ENCODE measurements at places on chromosomes 3 and 15. TPM values are rescaled to one million over a fixed set of nuclear protein-coding genes. Genes with fewer than 3 reads are reported as not detected.

The OR5K2 gene
- polyA plus RNA-seq = not detected

The TMEM158 gene
- polyA plus RNA-seq = 0.26 TPM

The P2RY13 gene
- polyA plus RNA-seq = 7.1 TPM

The MASP1 gene
- polyA plus RNA-seq = 0.10 TPM

The CSPG4 gene
- polyA plus RNA-seq = 4.9 TPM

The PPP2R3A gene
- 0.26 TPM for polyA plus RNA-seq

The ITGA11 gene
- 1.1 TPM for polyA plus RNA-seq

The MOBP gene
- not detected for polyA plus RNA-seq

The ITIH4 gene
- 10.4 TPM for polyA plus RNA-seq

The SMCO1 gene
- polyA plus RNA-seq = not detected

DNA sequence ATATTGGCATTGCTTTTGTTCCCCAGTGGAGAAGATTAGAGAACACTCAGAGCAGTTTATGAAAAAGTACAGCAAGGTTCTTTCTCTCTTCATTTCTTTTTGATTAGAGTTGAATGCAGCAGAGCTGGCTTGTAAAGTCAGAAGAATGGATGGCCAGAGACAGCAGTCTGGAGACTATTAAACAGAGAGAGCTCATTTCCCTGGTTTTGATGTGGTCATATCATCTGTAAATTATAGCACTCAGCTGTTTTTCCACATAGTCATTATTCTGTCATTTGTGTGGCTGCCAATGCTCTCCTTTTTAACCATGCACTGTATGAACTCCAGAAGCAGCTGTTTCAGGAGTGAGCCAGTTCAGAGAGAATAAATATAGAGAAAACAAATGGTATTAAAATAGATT lies 177.4 kb upstream of the CRBN start:
- no peak for DNase-seq

DNA sequence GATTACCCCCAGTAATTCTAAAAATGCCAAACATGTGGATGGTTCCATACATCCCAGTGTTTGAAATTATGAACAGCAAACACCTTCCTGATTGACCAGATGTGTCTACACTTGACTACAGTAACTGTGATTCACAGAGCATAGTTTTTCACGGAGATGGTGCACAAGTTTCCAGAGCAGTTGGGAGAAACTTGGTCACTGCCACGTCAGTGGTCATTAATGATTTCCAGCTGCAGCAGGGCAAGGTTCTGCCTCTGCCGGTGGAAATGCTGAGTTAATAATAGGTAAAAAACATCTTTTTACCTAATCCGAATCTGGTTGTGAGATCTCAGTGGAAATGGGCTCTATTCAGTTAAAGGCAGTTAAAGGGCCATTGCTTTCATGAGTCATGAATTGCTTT lies 154.1 kb upstream of the FEZF2 start:
- no peak for DNase-seq

DNA sequence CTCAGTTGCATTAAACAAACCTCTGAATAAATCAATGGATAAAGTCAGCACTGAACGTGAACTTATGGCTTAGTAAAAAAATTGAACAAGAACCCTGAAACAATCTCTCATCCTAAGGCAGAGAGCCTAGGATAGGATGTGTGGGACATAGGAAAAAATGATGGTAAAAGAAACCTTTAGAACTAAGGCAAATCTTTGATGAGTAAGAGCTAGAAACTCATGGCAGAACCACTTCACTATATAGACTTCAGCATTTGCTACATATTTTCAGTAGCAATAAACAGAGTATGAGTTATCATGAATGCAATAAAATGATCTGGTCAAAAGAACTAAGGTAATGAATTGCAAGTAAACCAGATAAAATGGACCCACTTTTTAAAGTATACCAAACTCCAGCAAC lies 725.8 kb upstream of the DPPA4 start:
- DNase-seq = no peak

DNA sequence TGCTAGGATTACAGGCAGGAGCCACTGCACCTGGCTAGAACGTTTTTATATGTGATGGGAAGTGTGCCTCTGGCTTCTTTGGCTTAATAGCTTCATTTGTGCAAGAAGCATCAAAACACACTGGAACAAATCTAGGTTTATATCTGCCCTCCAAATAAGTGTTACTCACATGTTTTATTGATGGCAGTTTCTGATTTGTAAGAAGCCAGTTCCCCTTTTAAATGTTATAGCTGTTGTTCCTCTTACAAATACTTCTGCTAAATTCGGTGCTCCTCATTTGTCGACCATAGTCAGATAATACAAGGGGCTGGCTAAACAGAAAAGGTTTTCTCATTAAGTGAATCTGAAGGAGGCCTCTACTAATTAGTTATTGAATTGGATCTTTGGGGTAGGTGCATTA lies 307.1 kb upstream of the SEMA6D start:
- DNase-seq = no peak

- no peak for DNase-seq
These were observed 18.0 kb downstream of the SRGAP3 start for GRCh38 chr3:9231471-9231870.

DNA sequence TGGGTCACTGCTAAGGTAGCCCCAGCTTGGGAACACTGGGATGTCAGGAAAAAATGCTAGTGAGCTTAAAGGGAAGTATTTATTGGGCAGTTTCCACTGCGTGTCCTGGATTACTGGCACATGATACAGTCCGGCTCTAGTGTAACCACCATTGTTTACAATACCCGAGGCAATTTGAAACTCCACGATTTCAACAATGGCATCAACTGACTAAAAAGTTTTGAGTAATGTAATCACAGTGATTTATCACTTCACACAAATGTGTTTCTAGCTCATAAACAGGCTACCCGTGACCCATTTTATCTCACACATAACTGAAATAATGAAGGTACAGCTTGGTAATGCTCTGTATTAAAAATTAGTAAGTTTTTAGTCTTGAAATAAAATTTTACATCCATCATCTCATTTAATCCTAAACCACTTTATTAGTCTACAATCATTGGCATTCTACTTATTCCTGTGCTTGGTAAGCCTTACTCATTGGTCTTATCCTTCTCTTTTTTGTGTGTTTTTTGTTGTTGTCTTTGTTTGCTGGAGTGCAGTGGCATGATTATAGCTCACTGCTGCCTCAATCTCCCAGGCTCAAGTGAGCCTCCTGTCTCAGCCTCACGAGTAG lies 7.6 kb downstream of the ZMAT3 start:
- no peak for DNase-seq

DNA sequence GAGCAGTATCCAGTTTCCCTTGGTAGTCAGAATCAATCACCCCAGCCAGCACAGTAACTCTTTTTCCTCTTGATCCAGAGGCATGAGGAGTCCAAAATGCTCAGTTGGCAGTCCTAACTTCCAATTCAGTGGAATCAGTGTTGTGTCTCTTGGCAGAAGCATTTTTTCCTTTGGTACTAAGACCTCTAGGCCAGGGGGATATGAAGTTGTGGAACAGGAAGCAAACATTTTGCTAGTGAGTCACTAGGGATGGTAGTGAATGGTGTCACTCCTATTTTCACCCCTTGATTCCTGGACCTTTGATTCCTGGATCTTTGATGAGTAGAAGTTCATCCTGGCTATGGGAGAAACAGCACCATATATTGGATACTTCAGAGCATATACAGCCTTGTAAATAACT lies 70.5 kb upstream of the ALDH1A3 start:
- DNase-seq = no peak

GRCh38 chr15:77311618-77312398 lies 108.1 kb downstream of the PEAK1 start:
- DNase-seq = no peak

- DNase-seq = no peak
These were observed 402.1 kb downstream of the CADM2 start for GRCh38 chr3:85360742-85361387.

DNA sequence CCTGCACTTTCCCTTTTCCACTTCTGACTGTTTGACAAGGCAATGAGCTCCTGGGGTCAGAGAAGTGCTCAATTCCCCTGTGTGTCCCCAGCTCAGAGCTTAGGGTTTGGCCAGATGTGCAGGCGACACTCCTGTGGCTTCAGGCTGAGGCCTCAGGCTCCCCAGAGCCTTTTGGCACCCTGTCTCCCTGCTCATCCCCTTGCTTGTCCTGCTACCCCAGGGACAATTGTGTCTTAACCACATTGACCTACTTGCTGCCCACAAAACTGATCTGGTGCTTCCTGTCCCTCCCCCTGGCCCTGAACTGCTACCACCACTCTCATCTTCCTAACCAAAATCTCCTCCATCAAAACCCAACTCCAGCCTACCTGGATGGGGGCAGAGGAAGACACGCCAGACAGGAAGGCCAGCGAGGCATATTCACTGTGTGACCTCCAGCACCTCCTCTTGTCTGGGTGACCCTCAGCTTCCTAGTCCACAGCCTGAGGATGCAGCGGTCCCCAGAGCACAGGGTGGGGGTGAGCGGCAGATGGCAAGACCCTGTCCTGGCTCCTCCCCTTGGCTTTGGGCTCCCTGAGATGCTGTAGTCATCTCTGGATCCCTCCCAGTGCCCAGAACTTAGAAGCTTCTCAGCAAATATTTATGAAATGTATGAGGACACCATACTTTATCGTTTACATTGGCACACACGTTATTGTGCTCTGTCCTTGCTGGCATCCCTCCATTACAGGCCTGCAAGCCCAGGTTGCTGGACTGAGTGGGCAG lies 98.9 kb upstream of the SLC6A6 start:
- no peak for DNase-seq

- no peak for DNase-seq
These were observed 72.1 kb downstream of the RSL24D1 start for GRCh38 chr15:55124616-55125015.

DNA sequence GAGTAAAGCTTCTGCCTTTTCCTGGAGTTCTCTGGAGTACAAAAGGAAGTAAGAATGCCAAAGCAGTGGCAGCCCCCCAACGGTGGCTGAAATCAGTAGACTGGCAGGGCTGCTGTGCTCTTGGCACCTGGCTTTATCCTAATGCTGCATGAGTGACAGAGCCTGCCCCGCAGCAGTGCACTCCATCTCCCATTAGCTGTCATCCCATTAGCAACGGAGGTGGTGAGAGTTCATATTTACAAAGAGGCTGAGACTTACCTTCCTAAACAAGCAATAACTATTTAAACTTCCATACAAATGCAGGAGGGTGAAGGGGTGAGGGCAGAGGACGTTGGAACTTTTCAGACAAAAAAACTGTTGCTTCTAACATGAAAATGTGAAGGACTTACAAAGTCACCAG lies 51.9 kb downstream of the SERPINI1 start:
- no peak for DNase-seq

GRCh38 chr3:153976891-153977554 lies 144.2 kb upstream of the ARHGEF26 start:
- DNase-seq = no peak

DNA sequence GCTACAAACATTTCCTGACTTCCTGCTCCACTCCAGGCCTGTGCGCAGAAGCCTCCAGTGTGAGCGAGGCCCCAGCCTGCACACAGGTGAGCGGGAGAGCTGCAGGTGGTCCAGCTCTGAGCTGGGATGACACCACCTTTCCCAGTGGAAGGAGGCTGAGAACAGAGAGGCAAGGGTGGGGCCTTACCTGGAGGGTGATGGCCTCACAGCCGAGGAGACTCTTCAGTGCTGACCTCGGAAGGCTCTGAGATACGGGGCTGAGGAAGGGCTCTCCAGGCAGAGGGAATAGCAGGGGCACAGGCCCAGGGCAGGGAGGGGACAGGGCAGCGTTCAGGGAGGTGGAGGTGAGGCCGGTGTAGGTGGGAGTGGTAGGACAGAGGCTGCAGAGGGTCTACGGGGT lies 70.8 kb downstream of the EFCAB12 start:
- DNase-seq = peak; percentile 34

All from spleen (tissue), 13 donors.